Activated CD4-positive, alpha-beta T cell treated with anti-CD3 and anti-CD28 coated beads for 36 hours (primary cell): ENCODE measurements at places on chromosomes 7 and 10. TPM values are rescaled to one million over a fixed set of nuclear protein-coding genes. Genes with fewer than 3 reads are reported as not detected.
A peak's percentile ranks its signal among the peaks of the same experiment; 100 is the strongest.

- DNase-seq, result no peak
Observed at GRCh38 chr7:93146036-93146435, 2.1 kb downstream of the SAMD9L start.

Gene LIPK
- not detected for total RNA-seq

Gene PIP4K2A
- total RNA-seq, result 105 TPM

DNA sequence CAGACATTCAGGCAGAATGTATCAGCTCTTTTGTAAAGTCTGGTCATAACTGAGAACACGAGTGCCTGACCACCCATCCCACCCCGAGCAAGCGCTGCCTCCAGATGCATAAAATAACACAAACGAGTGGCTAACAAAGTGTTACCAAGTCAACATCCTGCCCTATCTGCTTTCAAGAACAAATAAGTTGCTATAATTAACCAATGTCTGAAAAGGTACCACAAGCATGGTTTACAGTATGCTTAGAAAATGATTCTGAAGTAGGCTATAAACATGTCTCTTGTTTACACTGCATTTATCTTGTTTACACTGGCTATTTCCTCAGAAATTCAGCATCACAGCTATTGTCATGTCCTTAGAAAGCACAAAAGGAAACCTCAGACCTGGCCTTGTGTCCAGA, 49.5 kb downstream of the PIK3AP1 start:
- DNase-seq, result no peak

Gene CALHM3
- total RNA-seq, result not detected

Gene CYP3A4
- not detected for total RNA-seq

DNA sequence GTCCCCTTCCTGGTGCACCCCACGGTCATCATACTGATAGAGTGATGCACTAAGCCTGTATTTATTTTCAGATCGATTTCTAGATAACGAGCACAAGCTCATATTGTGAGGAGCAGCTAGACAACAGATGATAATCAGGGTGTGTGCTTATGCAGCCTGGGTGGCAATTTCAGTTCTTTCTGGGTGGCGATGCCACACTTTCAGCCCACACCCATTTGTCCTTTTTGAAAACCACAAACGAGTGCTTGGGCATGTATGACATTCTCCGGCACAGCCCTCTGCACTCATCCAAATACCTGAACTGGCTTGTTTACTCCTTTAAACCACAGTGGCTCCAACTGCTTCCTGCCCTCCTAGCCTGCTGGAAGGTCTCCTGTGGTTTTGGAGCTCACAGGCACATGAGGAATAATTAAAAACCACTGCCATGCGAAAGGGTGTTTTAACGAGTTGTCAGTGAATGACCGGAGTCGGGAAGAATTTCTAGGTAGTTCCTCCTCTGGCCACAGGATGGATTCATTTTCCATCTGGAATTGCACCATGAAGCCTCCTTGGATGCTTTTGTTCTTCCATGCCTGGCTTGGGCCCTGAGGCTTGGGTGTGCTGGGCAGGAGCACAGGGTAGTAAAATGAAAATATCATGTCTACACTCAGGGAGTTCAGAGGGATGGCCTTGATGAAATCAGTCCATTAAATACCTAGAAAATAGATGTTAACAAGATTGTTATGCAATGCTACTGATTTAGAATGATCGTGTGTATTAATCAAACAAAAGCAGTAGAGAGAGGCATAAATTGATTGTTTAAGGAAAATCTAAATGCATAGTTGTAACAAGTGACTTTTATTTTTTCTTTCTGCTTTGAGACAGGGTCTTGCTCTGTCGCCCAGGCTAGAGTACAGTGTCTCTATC, 52.4 kb upstream of the ITGB1 start:
- DNase-seq, result peak; percentile 33

- DNase-seq, result no peak
Observed at GRCh38 chr7:157401567-157402387, 65.0 kb downstream of the DNAJB6 start.

Gene CPN1
- not detected for total RNA-seq

DNA sequence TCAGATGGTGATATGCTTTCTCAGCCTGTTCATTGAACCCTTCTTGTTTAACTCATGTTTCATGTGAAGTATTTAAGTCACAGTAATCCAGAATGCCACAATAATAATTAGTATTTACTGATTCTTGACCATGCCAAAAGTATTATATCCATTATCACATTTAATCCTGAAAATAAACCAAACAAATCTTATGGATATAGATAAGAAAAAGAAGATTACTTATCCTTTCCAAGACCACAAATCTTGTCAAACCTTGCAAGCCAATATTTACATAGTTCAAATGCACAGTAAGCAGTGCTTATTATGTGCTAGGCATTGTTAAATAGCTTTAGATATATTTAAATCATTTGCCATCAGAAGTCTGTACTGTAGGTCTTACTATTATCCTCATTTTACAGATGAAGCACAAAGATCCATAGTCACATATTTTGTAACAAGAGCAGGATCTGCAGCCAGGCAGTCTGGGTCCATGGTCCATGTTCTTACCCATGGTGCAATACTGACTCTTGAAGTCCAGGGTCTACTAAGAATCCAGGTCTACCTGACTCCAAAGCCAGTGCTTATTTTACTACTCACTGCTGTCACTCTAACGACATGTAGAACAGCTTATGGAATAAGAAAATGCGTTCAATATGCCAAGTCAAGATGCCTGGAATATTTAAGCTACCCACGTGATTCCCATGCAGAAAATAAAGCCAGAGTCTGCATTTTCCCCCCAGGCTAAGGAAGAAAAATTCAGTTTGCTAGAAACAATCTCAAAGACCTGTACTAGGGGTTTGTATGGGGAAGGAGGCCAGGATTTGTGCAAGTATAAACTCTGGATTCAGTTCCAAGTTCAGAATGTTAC, 984.8 kb upstream of the LRRTM3 start:
- no peak for DNase-seq

Gene STEAP1
- total RNA-seq, result 0.32 TPM

Gene DNAJC12
- 6.6 TPM for total RNA-seq

- no peak for DNase-seq
Observed at GRCh38 chr10:70191161-70191971, 21.1 kb upstream of the SAR1A start.

DNA sequence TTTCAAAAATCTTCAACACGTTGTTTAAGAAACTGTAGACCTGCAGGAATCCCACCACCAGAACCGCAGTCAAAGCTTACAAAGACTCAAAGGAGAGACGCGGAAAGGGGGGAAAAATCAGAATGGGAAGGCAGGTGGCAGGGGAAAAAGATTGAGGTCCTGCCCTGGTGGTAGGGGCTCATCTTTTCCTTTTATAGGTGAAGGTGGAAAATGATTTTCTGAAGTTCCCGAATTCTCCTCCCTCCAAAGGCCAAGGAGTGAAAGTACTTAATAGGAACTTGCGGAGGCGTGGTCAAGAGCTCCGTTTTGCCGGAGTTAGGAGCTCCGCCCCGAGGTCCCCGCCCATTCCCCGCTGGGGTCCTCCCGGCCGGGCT, 724 bp downstream of the BBIP1 start:
- DNase-seq, result peak; percentile 92

Gene LRIT1
- not detected for total RNA-seq

Gene CHST12
- 1.9 TPM for total RNA-seq

- DNase-seq, result no peak
Observed at GRCh38 chr10:47139121-47139520, 160.9 kb upstream of the GDF10 start.

GRCh38 chr7:7425321-7425720, 110.4 kb downstream of the COL28A1 start:
- no peak for DNase-seq

Gene GRM3
- total RNA-seq, result not detected

Gene CLCN1
- total RNA-seq, result 0.07 TPM

DNA sequence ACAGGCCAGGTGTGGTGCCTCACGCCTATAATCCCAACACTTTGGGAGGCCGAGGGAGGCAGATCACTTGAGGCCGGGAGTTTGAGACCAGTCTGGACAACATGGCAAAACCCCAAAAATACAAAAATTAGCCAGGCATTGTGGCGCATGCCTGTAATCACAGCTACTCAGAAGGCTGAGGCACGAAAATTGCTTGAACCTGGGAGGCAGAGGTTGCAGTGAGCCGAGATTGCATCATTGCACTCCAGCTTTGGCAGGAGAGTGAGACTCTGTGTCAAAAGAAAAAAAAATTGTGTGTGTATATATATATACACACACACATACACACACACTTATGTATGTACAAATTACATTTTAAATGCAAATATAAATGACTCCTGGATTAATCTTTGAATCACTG, 76.8 kb upstream of the LRRN3 start:
- peak; percentile 50 for DNase-seq

DNA sequence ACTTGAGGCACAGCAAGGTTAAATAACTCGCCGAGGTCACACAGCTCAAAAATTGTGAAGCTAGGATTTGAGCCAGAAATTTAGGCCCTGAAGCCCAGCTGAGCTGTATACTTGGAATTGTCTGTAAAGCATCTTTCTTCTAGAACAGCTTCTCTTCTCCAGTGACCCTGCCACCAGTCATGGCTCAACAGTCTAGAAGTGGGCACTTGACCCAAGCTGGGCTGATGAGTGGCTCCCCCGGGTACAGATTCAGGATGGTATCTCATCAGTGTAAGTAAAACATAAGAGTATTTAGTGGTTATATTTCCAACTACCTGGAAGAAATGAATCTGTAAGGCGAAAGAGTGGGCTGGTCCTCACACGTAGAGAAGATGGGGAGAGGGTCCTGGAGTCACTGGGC, 243.9 kb upstream of the GPR26 start:
- DNase-seq, result no peak

- DNase-seq, result no peak
Observed at GRCh38 chr10:695396-695795, 5.9 kb upstream of the DIP2C start.

DNA sequence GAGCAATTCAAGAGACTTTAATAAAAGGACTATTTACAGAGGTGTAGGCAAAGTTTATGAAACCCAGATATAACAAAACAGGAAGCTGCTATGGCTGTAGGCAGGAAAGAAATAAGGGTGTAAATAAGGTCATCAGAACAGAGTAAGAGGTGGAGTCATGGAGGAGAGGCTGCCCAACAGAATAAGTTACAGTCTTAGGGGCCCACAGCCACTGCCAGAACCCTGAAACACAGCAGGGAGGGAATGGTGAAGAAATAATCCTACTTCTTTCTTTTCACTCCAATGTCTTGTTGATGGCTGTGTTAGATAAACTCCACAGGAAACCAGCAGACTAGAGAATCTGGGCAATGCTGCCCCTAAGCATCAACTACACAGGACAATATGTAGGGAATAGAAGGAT, 155.8 kb upstream of the TAC1 start:
- no peak for DNase-seq

DNA sequence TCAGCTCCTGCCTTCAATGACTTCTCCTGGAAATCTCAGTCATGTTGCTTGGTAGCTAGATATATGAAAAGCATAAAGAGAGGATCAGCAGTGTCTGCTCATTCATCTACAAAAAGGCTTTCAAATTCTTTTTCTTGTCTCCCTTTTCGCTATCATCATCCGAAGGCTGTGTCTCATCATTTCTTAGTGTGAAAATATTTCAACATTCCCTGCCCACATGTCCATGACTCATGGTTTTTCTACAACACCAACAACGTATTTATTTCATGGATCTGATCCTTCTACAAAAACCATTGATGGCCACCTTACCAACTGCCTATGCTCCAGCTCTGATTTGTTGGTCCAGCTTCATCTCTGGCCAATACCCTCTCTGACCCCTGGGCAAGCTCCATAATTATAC, 472.5 kb upstream of the GHITM start:
- no peak for DNase-seq

DNA sequence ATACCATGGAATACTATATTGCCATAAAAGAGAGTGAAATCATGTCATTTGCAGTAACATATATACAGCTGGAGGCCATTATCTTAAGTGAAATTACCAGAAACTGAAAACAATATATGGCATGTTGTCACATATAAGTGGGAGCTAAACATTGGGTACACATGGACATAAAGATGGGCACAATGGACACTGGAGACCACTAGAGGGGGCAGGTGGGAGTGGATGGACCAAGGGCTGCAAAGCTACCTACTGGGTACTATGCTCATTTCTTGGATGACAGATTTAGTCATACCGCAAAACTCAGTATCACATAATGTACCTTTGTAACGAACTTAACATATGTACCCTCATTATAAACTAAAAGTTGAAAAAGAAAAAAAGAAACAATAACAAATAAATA, 1167.6 kb downstream of the NXPH1 start:
- DNase-seq, result no peak

DNA sequence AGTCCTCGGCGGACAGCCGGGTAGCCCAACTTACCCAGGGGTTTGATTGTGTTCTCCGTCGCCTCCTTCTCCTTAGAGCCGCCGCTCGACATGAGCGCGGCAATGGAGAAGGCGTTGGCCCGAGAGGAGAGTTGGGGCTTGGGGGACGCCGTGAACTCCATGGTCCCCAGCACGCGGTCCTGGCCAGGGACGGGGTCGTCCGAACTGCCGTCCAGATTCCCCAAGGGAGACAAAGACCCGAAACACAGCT, 515 bp downstream of the TBX20 start:
- no peak for DNase-seq

- no peak for DNase-seq
Observed at GRCh38 chr7:41319581-41319980, 383.3 kb downstream of the INHBA start.

- no peak for DNase-seq
Observed at GRCh38 chr10:21308018-21308417, 217.5 kb downstream of the SKIDA1 start.

DNA sequence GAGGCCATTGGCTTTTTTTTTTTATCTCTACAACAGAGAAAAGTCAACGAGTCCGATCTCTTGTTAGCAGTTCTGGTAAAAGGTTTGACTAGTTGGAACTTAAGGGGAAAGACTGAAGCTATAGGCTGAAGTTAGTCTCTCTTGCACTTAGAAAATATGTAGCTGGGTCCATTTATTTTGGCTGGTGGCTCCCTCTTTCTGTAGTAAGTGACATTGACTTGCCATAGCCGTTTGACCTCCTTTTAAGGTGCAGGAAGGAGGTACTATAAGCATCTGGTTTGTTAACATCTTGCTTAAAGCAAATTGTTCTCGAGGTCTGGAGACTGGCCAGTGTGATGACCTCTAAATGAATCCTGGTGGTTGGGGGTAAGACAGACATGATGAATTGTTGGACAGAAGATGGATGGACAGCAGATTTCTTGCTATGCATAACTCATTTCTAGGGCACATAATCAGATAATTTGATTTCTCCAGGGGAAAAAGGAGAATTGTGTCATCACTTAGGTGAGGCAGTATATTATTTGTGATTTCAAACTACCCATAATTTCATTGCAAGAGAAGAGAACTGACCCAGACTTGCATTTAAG, 356.3 kb upstream of the GALNT17 start:
- no peak for DNase-seq

Gene EPHB6
- 14.7 TPM for total RNA-seq

GRCh38 chr7:19080093-19080492, 37.3 kb downstream of the TWIST1 start:
- DNase-seq, result no peak

GRCh38 chr10:15856328-15857015, 3.8 kb downstream of the MINDY3 start:
- no peak for DNase-seq

Gene ZP3
- 7.0 TPM for total RNA-seq

- no peak for DNase-seq
Observed at GRCh38 chr7:29995652-29996051, 6.1 kb upstream of the SCRN1 start.
